ENCODE measurements at places on chromosomes 12 and 14.

GRCh38 chr12:107917912-107918800, 143.7 kb downstream of the ASCL4 start:
- no peak for DNase-seq

GRCh38 chr12:44603701-44604100, 272.4 kb downstream of the NELL2 start:
- DNase-seq: no peak

DNA sequence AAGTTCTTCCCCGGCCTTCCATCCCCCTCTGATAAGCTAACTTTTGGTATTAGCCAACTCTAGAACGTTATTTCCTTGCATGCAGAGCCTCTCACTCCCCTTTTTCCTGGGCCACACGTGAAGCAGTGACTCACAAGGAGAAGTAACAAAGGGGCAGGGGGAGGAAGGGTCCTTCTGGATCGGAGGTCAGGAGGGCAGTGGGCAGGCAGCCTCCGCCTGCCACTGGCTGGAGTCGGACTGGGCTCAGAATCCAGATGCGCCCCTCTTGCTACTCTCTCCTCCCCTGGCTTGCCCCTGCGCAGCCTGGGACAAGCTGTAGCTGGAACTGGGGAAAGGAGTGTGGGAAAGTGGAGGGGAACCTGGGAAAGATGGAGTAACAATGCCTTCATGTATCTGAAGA, 55.0 kb downstream of the TPCN1 start:
- no peak for DNase-seq

DNA sequence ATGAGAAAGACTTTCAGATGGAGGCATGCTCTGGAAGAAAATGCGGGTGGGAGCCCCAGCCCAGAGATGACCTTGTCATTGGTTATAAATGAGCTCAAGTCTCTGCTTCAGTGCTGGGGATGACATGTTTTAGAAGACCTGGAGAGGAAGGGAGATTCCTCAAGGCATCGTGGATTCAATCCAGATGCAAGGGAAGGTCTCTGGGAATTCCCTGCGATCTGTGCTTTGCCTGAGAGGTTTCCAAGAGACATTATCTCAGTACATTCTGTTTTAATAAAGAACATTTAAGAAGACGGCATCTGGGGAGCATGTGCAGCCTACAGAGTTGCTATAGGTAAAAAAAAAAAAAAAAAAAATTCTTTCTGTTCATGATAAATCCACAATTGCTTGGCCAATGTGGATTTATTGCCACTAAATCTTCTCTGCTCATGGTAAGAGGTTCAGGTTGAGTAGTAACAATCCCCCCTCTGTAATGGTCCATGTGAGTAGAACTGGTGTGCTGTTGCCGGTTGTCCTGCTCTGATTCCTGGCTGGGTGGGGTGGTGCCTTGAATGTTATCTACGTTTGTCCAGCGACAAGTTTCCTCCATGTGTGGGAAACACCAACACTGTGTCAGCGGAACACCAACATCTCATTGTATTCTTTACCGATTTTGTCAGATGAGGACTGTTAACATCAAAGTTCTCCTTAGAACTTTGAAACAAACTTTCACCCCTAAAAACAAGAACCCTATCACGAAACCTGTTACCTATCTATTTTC, 230.0 kb downstream of the MSRB3 start:
- DNase-seq: no peak

DNA sequence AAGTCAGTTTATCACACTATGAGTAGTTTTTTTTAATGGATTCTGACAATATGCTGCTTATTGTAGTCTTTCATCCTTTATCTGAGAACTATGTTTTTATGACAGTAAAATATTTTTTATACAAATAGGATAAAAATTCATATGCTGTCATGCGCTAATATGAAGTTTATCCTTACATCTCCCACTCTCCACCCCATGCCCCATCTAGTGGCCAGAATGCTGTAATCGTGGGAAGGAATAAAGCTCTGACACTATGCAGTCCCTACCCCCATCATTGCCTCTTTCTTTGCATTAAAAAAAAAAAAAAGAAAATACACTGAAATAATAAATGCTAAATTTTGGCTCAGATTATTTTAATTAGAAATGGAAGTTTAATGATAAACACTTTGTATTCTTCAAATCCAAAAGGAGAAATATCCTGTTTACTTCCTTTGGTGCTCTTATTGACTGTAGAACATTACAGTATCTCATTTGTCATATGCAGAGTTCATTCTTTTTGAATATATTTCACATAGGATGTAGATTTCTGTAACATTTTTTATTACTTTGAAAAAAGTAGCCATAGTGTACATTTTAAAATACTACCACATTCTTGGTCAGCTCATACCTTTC, 145.9 kb upstream of the SLCO1C1 start:
- no peak for DNase-seq

- DNase-seq: no peak
These were observed 151.9 kb upstream of the CPM start for GRCh38 chr12:69084816-69085378.

- DNase-seq: no peak
These were observed 88.8 kb downstream of the FUT8 start for GRCh38 chr14:65501328-65501727.

- DNase-seq: no peak
These were observed 52.1 kb downstream of the EID3 start for GRCh38 chr12:104355630-104356029.
